ENCODE measurements at places on chromosomes 3 and 15. TPM values are rescaled to one million over a fixed set of nuclear protein-coding genes. Genes with fewer than 3 reads are reported as not detected.

Gene NEO1
- total RNA-seq: 0.81 TPM

Gene OSTN
- not detected for total RNA-seq

Gene RTP4
- total RNA-seq: not detected

DNA sequence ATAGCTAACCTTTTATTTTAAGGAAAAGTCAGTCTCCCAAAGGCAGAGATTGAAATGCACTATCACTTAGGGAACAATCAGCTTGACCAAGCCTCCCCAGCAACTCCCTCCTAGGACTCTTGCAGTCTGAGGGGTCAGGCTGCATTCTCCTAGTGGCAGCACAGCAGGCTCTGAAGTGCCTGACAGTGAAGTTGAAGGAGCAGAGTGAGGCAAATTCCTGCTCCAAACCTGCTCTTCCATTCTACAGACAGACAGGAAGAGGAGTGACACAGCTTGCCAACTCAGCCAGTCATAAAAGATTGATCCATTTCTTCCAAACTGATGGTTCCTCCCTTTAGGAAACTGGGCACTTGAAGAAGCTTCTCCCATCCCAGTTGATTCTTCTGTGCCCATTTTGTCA is 43.9 kb upstream of the SMAD3 start:
- DNase-seq: no peak

- no peak for DNase-seq
These were observed 21.8 kb upstream of the KLHL24 start for GRCh38 chr3:183613366-183614285.

DNA sequence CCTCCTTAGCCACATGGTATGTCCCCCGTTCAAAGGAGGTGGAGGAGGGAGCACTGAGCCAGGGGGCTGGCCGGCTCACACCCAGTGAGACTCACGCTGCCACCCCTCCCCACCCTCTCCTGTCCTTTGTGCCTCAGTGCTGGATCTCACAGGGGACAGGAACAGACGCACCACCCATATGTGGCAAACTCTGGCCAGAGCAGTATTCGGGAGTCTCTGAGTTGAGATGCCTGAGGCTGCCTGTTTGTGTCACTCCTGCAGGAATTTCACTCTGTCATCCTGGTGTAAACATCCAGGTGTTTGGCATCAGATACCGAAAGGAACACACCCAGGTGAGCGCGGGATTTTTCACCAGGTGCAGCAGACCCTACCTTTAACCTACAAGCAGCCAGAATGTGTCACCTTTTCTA is 25.7 kb downstream of the RGMA start:
- no peak for DNase-seq

DNA sequence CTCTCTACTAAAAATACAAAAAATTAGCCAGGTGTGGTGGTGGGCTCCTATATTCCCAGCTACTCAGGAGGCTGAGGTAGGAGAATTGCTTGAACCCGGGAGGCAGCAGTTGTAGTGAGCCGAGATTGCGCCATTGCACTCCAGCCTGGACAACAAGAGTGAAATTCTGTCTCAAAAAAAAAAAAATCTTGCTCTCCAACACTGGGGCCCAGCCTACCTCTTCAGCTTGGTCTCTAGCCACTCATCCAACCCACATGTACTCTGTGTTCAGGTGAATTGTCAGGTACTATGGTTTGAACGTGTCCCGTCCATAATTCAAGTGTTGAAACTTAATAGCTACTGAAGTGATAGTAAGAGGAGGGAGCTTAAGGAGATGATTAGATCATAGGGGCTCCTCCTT is 22.4 kb upstream of the RAB7A start:
- DNase-seq: no peak

DNA sequence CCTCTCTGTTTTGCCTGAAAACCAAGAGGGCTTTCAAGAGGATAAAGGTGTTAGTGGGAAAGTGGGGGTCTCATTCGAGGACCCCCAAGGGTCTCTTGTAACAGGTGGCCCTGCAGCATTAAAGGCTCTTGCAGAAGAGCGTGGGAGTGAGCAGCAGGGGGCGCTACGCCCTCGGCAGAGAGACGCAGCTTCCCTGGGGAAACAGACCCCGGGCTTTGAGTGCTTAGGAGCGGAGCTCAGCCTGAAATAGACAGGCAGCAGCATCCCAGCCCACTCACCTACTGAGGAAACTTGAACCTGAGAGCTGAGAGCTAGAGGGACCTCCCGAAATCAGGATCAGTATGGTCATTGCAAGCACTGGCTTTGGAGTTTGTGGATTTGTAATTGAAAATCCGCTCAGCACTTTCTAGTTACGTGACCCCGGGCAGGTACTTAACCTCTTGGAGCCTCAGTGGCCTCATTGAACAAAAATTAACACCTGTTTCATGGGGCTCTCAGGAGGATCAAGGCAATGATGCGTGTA is 25.7 kb downstream of the RPLP1 start:
- peak; percentile 29 for DNase-seq

DNA sequence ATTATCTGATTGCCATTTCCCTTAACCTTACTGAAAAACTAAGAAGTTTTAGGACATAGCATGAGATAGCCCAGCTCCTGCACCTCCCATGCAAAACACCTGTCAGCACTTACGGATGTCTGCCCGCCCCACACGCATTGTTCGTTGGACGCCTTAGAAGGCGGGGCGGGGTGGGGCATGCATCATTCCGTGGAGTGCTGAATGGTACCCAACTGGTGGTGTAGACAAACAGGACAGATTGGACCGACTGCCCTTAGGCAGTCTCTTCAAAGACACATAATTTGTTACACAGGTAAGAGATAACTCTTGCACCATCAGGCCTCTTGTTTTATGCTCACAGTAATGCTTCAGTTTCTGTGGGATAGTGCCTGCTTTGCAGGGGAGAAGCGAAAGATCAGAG is 93.8 kb downstream of the SMAD6 start:
- no peak for DNase-seq
